CD8-positive, alpha-beta memory T cell (primary cell): ENCODE measurements at places on chromosomes 5 and 9. TPM values are rescaled to one million over a fixed set of nuclear protein-coding genes. Genes with fewer than 3 reads are reported as not detected.

CEP72 gene
- 4.2 TPM for polyA plus RNA-seq

NUDCD2 gene
- polyA plus RNA-seq, result 52.5 TPM

PHYKPL gene
- 41.6 TPM for polyA plus RNA-seq

SLC6A7 gene
- not detected for polyA plus RNA-seq

SLC1A1 gene
- polyA plus RNA-seq, result not detected
